ENCODE measurements at places on chromosomes 13 and 19.

- no peak for DNase-seq
Measured at GRCh38 chr19:15075806-15076205, 6.2 kb upstream of the OR1I1 start.

DNA sequence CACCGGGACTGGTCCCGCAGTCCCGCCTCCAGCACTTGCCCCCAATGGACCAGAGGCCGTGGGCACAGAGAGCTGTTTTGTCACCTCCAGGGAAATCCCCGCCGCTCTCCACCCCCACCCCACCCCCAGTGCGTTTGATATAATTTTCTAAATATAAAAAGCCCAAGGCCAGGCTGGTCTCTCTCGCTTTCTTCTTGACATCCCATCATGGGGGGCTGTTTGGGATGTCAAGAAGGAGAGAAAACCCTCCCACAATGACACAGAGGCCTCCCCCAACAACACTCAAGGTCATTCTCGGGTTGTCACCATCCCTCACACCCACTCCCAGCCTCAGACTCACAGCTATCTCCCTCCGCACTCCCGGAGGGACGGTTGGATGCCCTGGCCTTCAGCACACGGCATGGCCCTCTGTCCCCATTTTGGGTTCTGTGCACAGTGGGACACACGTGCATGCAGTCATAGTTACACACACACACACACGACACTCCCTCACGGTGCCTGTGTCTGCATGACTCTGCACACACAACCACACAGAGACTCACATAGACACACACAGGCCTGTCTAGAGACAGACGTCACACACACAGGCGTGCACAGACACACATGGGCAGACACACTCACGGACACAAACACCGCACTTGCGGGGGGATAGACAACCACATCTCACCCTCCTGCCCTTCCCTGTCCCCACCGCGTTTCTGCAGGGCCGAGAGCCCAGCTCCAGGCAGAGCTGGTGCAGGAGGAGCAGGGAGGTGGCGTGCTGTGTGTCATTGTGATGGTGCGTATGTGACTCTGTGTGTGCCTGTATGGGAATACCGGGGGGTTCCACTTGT is 4.8 kb upstream of the NFIC start:
- DNase-seq = no peak

DNA sequence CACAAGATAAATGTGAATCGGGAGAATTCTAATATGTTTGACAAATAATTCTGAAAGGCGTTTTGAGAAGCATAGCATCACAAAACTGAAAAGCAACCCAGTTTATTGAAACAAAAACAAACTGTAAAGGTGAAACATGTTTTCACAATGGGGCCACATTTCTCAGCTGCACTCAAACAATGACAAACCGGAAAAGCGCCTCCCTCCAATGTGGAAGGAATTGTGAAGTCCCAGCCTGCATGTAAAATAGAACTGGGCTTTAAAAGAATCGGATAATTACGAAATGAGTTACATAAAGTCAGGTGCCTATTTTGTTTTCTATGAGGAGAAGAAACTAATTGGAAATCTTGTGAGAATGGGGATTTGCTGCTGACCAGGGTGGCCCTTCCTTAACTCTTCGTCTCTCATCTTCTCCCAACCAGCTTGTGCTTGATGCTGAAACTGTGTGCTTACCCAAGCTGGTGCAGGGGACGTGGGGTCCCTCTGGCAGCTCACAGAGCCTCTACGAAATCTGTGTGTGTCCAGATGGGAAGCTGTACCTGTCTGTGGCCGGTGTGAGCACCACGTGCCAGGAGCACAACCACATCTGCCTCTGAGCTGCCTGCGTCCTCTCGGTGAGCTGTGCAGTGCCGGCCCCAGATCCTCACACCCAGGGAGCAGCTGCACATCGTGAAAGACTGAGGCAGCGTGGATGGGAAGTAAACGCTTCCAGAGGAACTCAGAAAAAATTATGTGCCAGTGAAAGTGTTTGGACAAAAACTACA is 109.4 kb downstream of the SACS start:
- no peak for DNase-seq

GRCh38 chr19:17794731-17795494 is at the start of gene B3GNT3:
TSS of gene B3GNT3 (plus strand) at chr19:17795138. CDS start at chr19:17807808, 12,670 bp downstream.
- DNase-seq = no peak

DNA sequence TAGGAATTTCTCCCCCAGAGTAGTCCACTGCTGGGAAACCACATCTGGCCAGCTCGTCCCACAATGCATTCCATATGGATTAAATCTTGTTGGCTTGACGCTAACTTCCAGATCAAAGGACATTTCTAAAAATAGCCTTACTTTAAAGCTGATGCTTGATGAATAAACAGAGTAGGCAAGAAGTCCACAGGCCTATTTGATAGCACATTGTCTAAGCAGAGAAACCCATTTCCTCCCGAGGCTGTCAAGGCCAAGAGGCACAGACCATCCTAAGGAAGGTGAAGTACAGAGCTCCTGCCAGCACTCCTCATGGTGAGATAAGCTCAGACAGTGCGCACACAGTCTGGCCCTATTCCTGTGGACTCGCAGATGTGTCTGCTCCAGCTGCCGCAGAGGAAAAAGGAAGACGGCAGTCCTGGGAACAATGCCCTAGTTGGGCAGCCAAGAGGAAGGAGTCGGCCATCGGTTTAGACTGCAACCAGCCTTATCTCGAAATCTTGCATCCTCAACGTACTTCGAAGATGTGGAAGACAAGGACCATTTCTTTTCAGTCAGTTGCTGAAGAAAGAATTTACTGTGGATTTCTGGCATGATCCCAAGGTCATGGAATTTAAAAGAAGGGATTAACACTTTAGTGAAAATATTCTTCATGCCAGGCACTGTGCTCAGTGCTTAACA is 156.8 kb downstream of the RGCC start:
- no peak for DNase-seq

GRCh38 chr19:40610396-40611064 is 9.4 kb downstream of the LTBP4 start:
- DNase-seq = peak; percentile 60

DNA sequence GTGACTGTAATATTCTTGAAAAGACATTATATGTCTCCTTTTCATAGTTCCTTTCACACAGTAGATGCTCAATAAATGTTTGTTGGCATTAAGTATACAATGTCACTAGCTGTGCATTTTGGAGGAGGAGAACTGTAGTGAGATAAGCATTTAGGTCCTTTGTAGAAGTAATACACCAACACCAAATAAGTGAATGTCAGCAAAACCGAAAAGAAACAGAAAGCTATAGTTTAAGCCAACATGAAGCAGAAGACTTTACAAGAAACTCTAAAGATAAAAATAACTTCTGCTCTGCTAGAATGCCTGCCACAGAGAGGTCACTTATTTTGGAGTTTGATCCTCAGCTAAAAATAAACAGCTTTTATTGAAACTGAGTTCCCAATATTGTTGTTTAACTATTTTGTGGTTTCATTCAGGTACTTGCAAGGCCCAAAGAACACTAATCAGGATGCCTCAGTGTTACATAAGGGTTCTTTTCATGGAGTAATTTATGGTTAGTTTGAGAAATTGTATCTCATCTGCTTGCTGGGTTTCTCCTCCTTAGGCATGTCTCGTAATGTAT is 86.2 kb downstream of the STARD13 start:
- no peak for DNase-seq

GRCh38 chr13:30457306-30457891 is 8.3 kb downstream of the HMGB1 start:
- DNase-seq = no peak

- DNase-seq = peak; percentile 93
Measured at GRCh38 chr19:12665281-12665573, 1.3 kb downstream of the MAN2B1 start.

- no peak for DNase-seq
Measured at GRCh38 chr13:110634558-110634957, 19.2 kb downstream of the NAXD start.

DNA sequence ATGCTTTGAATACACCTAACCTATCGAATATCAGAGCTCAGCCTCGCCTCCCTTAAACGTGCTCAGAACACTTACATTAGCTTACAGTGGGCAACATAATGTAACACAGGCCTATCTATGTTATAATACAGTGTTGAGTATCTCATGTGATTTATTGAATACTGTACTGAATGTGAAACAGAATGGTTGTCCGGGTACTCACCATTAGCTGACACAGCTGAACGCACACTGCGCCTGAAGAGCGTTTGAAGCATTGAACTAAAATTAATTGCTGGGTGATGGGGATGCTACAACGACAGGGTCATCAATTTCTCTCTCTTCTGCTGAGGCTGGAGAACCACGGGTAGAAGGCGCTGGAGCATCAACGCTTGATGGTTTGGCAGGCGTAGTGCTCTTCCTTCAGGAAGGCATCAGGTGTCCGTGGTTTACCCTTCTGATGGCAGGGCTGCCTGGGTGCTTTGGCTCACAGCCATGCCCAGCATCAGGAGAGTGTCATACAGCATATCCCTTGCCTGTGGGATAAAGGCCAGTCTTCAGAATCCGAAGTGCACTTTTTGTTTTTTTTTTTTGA is 46.9 kb upstream of the UBE2L5 start:
- DNase-seq = no peak

- DNase-seq = peak; percentile 16
Measured at GRCh38 chr19:7904074-7905020, 670 bp downstream of the MAP2K7 start.

GRCh38 chr13:112457485-112457884 is 81.3 kb downstream of the SPACA7 start:
- no peak for DNase-seq

DNA sequence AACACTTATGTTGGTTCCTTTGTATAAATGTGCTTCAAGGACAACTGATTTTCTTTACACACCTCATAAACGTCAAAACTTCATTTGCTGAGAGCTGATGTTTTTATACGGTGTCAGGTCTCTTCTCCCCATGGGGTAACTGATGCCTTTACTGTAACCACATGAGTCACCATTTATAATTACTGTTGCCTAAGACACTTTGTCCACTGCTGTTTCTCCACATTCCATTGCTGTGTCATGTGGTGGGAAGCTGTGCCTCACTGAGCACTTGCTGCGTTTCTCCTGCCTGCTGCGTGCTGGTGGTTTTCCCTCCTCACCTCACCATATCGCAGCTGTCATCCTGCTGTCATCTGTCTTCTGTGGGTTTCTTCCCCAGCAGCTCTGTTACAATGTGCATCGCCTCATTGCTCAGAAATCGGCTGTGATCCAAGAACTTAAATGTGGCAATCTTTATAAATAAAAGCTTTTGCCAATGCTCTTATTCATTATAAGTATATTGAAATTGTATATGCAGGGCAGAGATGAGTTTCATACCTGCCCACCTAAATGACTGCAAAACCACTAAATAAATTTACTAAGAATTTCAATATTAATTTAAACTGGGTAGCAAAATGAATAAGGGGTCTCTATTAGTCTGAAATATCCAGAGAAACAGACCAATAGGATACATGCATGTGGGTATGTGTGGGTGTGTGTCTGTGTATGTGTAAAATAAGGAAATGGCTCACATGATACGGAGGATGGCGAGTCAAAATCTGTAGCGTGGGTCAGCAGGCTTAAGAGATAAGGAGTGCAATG is 547.0 kb upstream of the SLITRK5 start:
- no peak for DNase-seq

GRCh38 chr13:101382086-101382485 is 34.2 kb downstream of the NALCN start:
- DNase-seq = no peak

GRCh38 chr19:41339936-41340335 is 13.8 kb downstream of the TGFB1 start:
- DNase-seq = no peak

- no peak for DNase-seq
Measured at GRCh38 chr13:100601716-100602115, 13.1 kb upstream of the GGACT start.

GRCh38 chr13:110841846-110842245 is 73.0 kb downstream of the ANKRD10 start:
- DNase-seq = no peak

DNA sequence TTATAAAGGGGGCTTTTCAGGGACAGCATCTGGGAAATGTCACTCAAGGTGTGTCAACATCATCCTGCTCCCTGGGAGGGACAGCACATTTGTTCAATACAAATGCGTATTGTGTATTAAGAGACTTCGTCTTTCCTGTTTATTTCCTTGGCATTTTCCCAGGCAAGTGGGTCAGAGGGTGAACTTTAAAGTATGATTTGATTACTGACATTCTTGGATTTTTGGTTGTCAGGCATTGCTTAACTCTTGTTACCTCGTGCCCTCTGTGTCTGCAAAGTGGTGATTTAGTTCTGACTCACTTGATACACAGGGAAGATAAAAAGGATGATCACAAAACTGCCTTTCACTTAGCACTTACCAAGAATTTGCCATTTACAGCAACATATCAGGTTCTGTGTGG is 292.7 kb downstream of the SUCLA2 start:
- DNase-seq = no peak

- DNase-seq = no peak
Measured at GRCh38 chr13:108985166-108985565, 355.8 kb downstream of the MYO16 start.

- DNase-seq = peak; percentile 77
Measured at GRCh38 chr19:45424191-45425058, 708 bp upstream of the ERCC1 start.

- DNase-seq = no peak
Measured at GRCh38 chr19:35229601-35230000, 1.1 kb upstream of the FAM187B start.

- DNase-seq = no peak
Measured at GRCh38 chr19:45322311-45322710, 364 bp downstream of the CKM start.

DNA sequence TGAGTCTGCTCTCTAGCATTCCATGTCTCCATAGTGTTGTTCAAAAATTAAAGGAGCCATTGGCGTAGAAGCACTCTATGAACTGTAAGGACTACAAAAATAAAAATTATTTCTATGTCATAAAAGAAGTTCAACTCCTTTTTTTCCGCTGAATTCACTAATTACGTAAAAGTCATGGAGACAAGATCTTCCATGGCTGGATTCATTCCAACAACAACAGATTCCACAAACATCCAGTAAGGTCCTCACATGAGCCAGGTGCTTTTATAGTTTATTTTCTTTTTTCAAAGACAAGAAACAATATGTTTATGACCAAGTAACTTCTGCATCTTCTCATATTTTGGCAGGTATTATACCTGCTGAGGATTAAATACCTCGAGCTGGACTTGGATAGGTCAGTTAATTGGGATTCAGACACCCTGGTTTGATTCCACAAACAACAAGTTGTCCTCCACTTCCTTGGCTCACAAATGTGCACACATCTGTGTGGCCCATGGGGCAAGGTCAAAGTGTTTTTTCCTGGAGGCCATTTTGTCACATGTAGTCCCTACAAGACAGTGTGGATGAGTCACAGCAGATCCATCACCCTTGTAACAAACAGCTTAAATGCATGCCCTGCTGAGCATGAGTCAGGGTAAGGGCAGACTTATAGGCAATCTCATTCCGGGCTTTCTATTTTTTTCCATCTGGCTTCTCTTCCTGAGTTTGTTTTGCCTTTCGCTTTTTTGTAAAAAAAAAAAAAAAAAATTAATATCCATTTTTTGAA is 475.6 kb downstream of the COG6 start:
- DNase-seq = peak; percentile 38

DNA sequence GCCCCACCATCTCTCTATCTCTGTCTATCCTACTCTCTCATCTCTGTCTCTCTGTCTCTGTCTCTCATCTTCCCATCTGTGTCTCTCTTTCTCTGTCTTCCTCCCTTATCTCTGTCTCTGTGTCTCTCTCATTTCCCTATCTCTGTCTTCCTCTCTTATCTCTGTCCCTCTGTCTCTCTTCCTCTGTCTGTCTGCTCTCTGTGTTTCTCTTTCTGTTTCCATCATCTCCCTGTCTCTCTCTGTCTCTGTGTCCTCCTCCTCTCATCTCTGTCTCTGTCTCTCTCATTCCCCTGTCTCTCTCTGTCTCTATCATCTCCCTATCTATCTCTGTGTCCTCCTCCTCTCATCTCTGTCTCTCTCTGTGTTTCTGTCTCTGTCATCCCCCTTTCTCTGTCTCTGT is 1.6 kb upstream of the EBI3 start:
- DNase-seq = no peak
